ENCODE measurements at places on chromosomes 3 and 15. TPM values are rescaled to one million over a fixed set of nuclear protein-coding genes. Genes with fewer than 3 reads are reported as not detected.

GRCh38 chr15:92839696-92840095 lies 60.4 kb upstream of the CHD2 start:
- H3K4me1 ChIP-seq = no peaks in the 10 kb centered on the region
- no peaks in the 10 kb centered on the region for H3K36me3 ChIP-seq
- no peaks in the 10 kb centered on the region for H3K27me3 ChIP-seq
- no peak overlapping the region for H3K4me3 ChIP-seq
- no peak for DNase-seq

- peaks cover 20% of the 10 kb centered on the region for H3K4me1 ChIP-seq
- H3K27me3 ChIP-seq = no peaks in the 10 kb centered on the region
- no peak overlapping the region for H3K27ac ChIP-seq
Observed at GRCh38 chr3:31544634-31545033, 11.9 kb downstream of the STT3B start.

DNA sequence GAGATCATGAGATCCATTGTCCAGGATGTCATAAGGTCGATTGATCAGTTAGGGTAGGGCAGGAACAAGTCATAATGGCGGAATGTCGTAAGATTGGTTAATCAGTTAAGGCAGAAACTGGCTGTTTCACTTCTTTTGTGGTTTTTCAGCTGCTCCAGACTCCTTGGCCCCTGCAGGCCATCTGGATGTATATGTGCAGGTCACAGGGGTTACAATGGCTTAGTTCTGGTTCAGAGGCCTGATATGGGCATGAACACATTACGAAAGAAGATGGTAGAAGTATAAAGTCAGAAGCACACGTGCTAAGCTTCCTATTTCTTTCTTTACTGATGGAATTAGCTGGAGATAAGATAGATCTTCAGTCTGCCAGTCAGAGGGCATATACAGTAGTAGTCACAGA lies 315.4 kb upstream of the LRRC3B start:
- no peak for DNase-seq
- H3K4me3 ChIP-seq = no peak overlapping the region
- H3K36me3 ChIP-seq = no peaks in the 10 kb centered on the region
- no peaks in the 10 kb centered on the region for H3K27me3 ChIP-seq
- H3K27ac ChIP-seq = no peak overlapping the region

DNA sequence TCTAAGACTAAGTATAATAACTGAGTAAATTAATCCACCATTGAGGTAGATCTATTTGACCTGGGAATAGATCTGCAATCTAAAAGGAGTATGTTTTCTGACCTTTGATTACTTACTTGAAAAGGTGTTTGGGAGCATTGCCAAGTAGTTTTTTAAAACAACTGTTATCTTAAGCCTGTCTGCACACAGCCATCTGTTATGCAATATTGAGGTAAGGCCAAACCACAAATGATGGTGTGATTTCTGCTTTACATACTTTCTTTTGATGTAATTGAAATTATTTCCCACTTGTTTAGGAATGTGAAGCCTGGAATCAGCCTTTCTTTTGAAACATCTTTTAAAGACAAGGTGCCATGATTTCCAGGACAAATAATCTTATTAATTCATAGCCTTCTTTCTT lies 274.0 kb downstream of the BBX start:
- peaks cover 31% of the 10 kb centered on the region for H3K4me1 ChIP-seq
- no peak overlapping the region for H3K4me3 ChIP-seq
- H3K27ac ChIP-seq = no peak overlapping the region
- no peak for DNase-seq
- H3K36me3 ChIP-seq = peaks cover 40% of the 10 kb centered on the region
- no peaks in the 10 kb centered on the region for H3K27me3 ChIP-seq

- H3K4me3 ChIP-seq = no peak overlapping the region
- DNase-seq = no peak
- H3K27me3 ChIP-seq = no peaks in the 10 kb centered on the region
- H3K27ac ChIP-seq = no peak overlapping the region
- no peaks in the 10 kb centered on the region for H3K4me1 ChIP-seq
Observed at GRCh38 chr15:27486051-27486450, 515.1 kb downstream of the GABRG3 start.

DNA sequence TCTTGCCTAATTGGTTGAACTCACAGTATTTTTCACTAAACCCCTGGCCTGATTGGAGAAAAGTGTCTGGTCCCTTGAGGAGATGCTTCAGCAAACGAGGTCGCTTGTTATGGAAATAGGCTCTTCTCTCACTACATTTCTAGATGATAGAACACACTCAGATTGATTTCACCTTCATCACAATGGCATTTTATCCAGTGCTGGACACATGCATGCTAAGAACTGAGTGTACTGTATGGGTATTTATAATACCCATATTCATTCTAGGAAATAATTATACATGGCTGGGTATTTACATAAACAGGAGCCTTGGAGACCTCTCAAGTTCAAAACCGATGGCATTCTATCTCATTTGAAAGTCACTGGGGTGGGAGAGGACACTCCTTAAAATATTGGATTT lies 444.9 kb downstream of the LPP start:
- no peaks in the 10 kb centered on the region for H3K27me3 ChIP-seq
- H3K4me1 ChIP-seq = peaks cover 28% of the 10 kb centered on the region

DNA sequence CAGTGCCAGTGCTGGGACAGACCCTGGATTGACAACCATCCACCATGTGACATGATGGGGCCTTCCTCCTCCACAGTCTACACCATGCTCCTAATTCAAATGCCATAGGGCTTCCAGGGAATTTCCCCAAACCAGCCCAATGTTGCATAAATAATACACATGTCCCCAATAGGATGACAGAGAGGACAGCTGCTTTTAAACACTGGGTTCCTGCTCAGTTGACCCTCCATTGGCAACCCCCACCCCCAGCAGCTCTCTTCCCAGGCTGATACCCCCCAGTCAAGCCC lies 28.3 kb upstream of the ATP2B2 start:
- H3K4me1 ChIP-seq = no peaks in the 10 kb centered on the region
- H3K27ac ChIP-seq = no peak overlapping the region
- H3K36me3 ChIP-seq = no peaks in the 10 kb centered on the region
- H3K4me3 ChIP-seq = no peak overlapping the region

DNA sequence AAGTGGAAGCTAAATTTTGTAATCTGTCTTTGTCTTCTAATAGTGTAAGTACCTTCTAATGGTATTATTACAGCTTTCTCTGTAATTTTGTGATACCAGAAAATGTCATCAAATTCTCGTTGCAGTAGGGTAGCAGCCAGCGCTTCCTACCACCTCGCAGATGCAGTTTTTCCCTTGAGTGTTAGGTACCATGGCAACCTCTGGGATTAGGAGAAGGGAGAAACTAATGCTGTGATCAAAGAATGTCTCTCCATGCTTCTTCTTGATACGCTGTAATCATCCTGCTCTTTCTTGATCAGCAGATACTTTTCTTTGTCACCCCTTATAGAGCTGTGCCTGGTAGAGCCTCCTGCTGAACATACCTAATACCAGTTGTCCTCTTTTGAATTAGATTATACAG lies 27.7 kb downstream of the SRP14 start:
- DNase-seq = no peak
- no peaks in the 10 kb centered on the region for H3K4me1 ChIP-seq
- peaks cover 100% of the 10 kb centered on the region for H3K36me3 ChIP-seq
- H3K27ac ChIP-seq = no peak overlapping the region
- H3K27me3 ChIP-seq = no peaks in the 10 kb centered on the region

DNA sequence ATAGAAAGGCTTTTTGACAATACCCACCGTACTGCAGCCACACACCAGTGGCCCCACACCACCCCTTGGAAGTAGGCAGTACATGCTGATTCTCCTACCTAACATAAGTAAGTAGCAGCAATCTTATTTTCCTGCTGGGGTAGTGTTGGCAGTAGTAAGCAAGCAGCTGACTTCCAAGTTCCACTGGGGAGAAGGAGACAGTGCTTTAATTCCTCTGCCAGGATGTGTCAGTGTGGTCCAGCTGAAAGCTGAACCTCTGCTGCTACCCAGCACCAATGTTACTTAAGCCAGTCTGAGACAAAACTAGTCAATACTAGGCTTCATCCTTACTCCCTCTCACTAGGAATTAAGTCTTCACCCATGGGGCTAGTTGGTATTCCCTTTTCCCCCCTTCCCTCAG lies 74.7 kb downstream of the DZIP3 start:
- H3K36me3 ChIP-seq = no peaks in the 10 kb centered on the region
- no peaks in the 10 kb centered on the region for H3K27me3 ChIP-seq

GOLGA8R gene
- total RNA-seq = 11.4 TPM

DNA sequence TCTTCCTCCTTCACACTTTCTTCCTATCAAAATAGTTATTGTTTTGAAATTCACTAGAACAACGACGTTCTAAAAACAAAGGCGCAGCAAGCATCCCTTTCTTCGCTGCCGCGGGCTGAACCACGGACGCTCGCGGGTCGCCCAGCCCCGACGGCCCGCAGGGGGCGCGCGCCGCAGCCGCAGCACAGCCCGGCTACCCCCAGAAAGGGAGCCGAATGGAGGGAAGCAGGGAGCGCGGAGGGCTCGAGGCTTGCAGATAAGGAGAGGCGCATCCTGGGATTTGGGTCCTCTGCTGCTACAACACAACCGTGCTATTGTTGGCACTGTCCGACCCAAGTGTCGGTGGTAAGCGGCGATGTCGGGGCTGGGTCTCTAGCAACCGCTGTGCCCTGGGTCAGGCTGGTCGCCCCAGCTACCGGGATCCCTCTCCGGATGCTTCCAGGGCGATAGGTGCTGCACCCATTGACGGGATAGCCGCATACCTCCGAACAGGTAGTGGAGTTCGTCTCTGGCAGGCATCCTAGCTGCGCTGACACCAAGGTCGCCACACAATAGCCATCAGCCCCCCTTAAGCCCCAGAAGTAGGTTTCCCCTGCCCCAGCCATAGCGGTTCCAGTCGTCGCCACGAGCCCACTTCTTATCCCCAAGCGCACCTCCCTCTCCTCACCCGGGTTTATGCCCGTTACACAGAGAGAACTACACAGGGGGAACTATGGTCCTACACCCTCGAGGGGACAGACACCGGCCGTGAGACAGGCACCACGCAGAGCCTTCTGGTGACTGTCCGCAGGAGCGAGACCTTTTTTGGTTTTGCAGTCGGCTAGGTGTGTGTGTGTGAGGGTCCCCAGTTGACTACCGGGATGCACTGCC lies 6.0 kb downstream of the ONECUT1 start:
- no peak overlapping the region for H3K4me3 ChIP-seq
- H3K27ac ChIP-seq = no peak overlapping the region
- no peak for DNase-seq
- no peaks in the 10 kb centered on the region for H3K36me3 ChIP-seq

GRCh38 chr15:70436428-70436827 lies 326.9 kb downstream of the UACA start:
- no peaks in the 10 kb centered on the region for H3K27me3 ChIP-seq
- no peak for DNase-seq
- H3K36me3 ChIP-seq = no peaks in the 10 kb centered on the region
- peaks cover 7% of the 10 kb centered on the region for H3K4me1 ChIP-seq
- no peak overlapping the region for H3K4me3 ChIP-seq
